Bone marrow (tissue), 2 donors: ENCODE measurements at places on chromosomes 12 and 14.

- DNase-seq: no peak
Observed at GRCh38 chr12:20513189-20513588, 144.9 kb downstream of the PDE3A start.

GRCh38 chr14:96586056-96586455 is 83.9 kb downstream of the PAPOLA start:
- DNase-seq: no peak

GRCh38 chr12:105419606-105420005 is 89.1 kb downstream of the C12orf75 start:
- no peak for DNase-seq

GRCh38 chr14:89293314-89293916 is 123.6 kb downstream of the FOXN3 start:
- no peak for DNase-seq

DNA sequence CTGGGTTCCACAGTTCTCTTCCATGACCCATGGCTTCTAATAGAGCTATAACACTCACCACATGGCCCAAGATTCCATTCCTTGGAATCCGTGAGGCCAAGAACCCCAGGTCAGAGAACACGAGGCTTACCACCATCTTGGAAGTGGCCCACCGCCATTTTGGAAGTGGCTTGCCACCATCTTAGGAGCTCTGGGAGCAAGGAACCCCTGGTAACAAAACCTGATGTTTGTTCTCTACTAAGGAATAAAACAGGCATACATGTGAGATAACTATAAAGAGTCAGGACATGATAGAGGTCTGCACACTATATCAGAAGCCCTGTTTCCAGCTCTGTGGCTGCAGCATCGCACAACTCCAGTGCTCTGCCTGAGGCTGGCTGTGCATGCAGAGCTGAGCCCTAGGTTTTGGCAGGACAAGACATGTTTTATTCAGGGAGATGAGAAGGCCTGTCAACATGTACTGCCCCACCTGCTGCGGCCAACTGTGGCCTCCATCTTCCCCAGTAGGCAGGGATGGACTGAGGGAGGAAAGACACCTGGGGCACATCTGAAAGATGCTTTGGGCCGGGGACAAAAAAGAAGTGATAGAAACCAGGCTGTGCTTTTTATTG is 344.9 kb downstream of the DAD1 start:
- DNase-seq: no peak

DNA sequence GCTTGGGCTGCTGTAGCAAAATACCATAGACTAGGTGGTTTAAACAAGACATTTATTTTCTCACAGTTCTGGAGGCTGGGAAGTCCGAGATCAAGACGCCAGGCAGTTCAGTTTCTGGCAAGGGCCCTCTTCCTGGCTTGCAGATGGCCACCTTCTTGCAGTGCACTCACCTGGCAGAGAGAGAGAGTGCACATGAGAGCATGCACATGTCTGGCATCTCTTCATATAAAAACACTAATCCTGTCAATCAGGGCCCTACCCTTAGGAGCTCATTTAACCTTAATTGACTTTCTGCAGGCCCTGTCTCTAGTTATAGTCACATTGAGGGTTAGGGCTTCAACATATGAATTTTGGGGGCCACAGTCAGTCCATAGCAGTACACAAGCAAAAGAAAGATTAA is 12.4 kb upstream of the EVL start:
- DNase-seq: no peak

- DNase-seq: no peak
Observed at GRCh38 chr12:214003-214741, at the start of gene SLC6A12. Gene SLC6A12 (minus strand): TSS chr12:214157. CDS start chr12:209986, 4,171 bp downstream.

- DNase-seq: no peak
Observed at GRCh38 chr14:40581264-40581663, 1025.4 kb upstream of the LRFN5 start.

DNA sequence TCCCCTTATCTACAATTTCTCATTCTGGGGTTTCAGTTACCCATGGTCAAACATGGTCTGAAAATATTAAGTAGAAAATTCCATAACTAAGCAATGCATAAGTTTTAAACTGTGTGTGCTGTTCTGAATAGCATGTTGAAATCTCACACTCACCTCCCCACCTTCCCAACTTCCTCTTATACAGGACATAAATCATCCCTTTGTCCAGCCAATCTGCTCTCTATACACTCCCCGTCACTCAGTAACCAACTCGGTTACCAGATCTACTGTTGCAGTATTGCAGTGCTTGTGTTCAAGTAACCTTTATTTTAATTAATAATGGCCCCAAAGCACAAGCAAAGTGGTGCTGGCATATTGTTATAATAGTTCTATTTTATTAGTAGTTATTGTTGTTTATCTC is 420.5 kb downstream of the GXYLT1 start:
- no peak for DNase-seq

DNA sequence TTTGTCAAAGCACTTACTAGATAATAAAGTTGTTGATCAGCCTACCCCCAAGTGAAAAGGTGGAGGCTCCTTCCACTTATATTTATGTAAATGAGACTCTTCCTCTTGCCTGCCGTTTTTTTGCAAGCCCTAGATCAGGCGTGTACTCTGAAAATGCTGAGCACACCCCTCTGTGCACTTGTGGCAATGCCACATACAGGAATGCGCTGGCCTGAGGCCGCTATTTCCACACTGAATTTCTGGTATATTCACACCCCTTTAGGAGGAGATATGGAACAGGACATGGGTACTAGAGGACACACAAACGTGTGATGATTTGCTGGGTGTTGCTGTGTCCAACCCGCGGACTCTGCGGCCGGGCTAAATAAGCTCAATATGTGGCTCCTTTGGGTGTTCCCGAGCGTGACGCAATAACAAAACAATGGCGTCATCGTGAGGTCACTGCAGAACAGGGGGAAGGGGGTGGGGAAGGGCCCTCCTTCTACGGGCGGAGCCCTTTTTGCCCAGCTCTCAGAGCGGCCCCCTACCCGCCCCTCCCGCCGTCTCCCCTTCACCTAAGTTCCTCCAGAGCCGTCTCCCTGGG is 554 bp upstream of the TSPAN31 start:
- peak; percentile 93 for DNase-seq
